ENCODE measurements at places on chromosomes 3 and 15. TPM values are rescaled to one million over a fixed set of nuclear protein-coding genes. Genes with fewer than 3 reads are reported as not detected.

The HTD2 gene
- 7.1 TPM for total RNA-seq

- no peak for DNase-seq
Observed at GRCh38 chr3:177467247-177467985, 270.1 kb upstream of the TBL1XR1 start.

The OSTN gene
- not detected for total RNA-seq

- no peak for DNase-seq
Observed at GRCh38 chr3:178714925-178715832, 178.9 kb downstream of the KCNMB2 start.

The FGF12 gene
- total RNA-seq, result not detected

- no peak for DNase-seq
Observed at GRCh38 chr3:147365196-147366115, 40.9 kb downstream of the ZIC4 start.

Data from GM12878 (cell line).